GM12878 (cell line): ENCODE measurements at places on chromosomes 13 and 19. TPM values are rescaled to one million over a fixed set of nuclear protein-coding genes. Genes with fewer than 3 reads are reported as not detected.

DNA sequence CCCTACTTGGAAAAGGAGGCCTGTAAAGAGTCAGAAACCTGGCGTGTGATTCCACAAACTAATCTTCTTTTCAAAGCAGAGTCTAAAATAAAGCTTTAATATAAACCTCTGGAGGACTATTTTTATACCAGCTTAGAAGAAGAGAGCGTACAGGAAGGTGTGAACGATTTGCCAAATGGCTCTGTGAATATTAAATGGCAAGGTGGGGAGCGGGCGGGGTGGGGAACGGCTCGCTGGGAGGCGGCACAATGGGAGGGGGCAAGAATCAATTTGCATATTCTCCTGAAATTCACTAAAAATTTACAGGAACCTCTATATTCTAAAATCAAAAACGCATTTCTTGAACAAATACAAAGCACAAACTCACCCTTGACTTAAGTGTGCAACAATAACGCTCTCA lies 982 bp downstream of the ZNF780B start:
- H3K27me3 ChIP-seq = no peaks in the 10 kb centered on the region
- H3K4me3 ChIP-seq = peak overlapping the region; percentile 72
- no peak for DNase-seq
- H3K36me3 ChIP-seq = no peaks in the 10 kb centered on the region; the same call in 1 of the 2 replicates

The CGB3 gene
- total RNA-seq = not detected in 2 replicates

GRCh38 chr19:29694161-29694560 lies 20.9 kb downstream of the C19orf12 start:
- no peak overlapping the region for H3K4me3 ChIP-seq
- no peak overlapping the region for H3K27ac ChIP-seq
- DNase-seq = no peak
- H3K27me3 ChIP-seq = no peaks in the 10 kb centered on the region

DNA sequence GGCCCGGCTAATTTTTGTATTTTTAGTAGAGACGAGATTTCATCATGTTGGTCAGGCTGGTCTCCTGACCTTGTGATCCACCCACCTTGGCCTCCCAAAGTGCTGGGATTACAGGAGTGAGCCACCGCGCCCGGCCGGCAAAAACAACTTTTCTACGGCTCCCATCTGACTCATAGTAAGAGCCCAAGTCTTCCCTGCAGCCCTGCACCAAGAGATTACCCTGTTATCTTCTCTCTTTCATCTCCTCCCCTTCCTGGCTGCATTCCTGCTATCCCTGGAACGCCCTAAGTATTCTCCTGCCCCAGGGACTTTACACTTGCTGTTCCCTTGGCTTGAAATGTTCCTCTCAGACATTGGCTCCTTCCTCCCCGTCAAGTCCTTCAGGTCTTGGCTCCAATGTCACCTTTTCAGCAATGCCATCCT lies 6.6 kb downstream of the AP2S1 start:
- H3K4me1 ChIP-seq = no peaks in the 10 kb centered on the region
- H3K27ac ChIP-seq = no peak overlapping the region
- H3K36me3 ChIP-seq = peaks cover 9% of the 10 kb centered on the region; the same call in 1 of the 2 replicates
- no peak overlapping the region for H3K4me3 ChIP-seq

- no peaks in the 10 kb centered on the region for H3K36me3 ChIP-seq
- H3K27ac ChIP-seq = no peak overlapping the region
- no peak overlapping the region for H3K4me3 ChIP-seq
- H3K4me1 ChIP-seq = no peaks in the 10 kb centered on the region
- no peak for DNase-seq
Measured at GRCh38 chr13:32151240-32151639, 119.7 kb downstream of the FRY start.
